ENCODE measurements at places on chromosomes 7 and 10.

DNA sequence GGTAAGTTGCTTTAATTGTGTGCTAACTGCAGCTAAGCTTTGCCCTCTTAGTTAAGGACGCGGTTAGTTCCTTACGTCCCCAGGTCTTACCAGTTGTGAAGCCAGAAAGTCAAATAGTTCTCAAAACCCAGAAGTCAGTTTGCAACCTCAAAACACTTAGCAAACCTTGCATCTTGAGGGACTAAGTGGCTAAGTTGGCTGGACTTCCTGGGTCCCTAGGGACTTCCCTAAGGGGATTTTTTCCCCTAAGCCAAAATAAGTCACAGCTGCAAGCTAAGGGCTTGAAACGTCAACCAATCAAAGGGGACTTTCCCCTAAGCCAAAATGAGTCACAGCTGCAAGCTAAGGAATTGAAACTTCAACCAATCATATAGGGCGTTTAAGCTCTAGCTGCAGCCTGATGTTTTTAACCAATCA is 36.2 kb upstream of the HECW1 start:
- peak; percentile 71 for DNase-seq

GRCh38 chr7:152556013-152556755 is 119.8 kb downstream of the XRCC2 start:
- DNase-seq, result no peak

DNA sequence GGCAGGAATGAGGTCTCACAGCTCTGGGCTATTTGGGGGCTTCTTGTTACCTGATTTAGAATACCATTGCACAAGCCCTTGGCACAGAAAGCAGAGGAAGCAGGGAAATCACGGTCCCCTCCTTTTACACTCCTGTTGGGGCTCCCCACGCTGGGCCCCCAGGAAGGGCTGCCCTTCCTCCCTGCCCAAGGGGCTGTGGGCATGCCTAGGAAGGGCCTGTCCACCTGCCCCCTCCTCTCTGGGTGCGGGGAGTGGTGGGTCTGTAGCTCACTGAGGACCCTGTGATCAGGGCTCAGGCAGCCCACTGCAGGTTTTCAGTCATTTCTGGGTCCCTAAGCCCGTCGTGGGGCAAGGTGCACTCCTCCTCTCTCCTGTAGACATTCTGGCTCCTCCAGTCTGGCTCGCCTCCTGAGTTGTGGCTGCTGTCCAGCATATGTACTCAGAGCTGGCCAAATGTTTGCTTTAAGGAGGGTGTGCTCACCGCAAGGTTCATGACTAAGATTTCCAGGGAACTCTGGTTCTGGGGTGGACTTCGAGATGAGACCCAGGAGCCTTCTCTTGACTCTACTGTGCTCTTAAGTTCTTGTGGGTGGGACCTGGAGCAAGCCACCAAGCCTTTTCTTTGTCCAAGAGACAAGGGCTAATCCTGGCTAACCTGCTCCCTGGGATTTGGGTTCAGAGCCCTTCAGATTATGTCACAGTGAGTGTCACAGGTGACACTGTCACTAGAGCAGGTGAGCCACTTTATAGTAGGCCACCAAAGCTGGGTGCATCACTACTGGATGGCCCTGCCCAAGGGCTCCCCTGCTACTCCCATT is 56.0 kb downstream of the TACR2 start:
- no peak for DNase-seq

DNA sequence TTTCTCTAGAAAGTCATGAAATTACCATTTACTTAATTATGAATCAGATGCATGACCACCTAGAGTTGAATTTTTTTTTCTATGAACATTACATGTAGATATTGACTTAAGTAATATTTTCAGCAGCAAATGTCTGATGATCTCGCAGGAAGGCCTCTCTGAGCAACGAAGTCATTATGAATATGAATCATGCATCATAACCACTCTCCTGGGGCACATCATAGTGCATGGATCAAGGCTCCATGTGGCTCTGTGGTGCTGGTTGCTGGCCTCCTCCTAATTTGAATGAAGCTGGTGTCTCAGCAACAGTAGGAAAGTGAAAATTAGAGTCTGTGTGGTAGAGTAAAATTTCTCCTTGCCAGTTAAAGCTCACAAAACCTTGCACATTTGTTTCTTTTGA is 121.4 kb upstream of the INHBA start:
- DNase-seq, result peak; percentile 83

DNA sequence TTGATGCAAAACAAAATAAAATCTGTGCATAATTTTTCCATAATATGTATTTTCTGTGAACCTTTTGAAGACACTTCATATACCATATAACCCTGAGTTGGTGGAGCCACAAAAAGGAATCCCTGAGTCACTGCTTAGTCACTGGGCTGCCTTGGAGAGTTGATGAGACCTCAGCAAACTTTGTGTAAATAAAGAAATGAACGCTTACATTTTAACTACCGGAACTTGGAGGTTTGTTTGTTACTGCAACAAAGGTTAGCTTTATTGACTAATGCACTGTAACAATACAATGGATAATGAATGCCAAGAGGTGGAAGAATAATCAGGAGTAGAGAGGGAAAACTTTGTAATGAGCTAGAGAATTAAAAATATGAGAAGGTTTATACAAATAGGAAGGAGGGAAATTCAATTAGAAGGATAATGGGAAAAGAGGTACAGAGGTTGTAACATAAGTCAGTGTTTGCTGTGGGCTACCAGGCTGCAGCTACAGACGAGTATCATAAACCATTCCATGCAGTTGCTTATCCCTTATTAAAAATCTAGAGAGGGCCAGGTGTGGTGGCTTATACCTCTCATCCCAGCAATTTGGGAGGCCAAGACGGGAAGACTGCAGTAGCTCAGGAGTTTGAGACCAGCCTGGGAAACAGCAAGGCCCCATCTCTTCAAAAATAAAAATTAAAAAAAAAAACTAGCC is 1042.1 kb downstream of the TYW1 start:
- DNase-seq, result no peak

DNA sequence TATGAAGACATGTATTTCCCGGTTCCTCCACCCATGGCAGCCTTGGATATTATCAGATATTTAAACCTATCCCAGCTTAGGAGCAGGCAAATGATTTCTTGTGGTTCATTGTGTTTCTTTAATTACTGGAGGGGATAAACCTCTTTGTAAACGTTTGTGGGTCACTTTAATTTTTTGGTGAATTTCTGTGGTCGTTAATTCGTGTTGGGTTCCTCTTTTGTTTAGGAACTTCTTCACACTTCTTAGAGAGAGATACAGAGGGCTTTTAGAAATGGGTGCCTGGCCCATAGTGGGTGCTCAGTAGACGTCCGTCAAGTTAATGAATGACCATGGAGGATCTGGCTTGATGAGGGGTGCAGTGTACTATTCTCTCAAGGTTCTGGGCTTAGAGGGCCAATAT is 27.2 kb upstream of the NUB1 start:
- no peak for DNase-seq

DNA sequence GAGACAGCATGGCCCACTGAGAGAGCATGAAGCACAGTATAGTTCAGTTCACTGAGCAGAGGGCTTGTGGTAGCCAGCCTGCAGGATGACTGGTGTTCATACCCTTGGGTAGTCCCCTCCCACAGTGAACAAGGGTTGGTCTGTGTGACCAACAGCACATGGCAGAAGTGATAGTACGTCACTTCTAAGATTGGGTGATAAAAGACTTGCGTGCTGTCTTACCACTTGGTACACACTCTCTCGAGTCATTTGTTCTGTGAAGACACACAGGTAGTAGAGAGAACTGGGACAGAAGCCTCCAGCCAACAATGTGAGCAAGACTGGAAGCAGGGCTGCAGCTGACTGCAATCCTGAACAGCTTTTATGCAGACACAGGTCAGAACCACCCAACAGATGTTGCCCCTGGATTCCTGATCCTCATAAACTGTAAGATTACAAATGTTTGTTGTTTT is 14.6 kb downstream of the EPC1 start:
- DNase-seq, result peak; percentile 59

GRCh38 chr7:2065528-2065927 is 167.2 kb downstream of the MAD1L1 start:
- DNase-seq, result no peak

GRCh38 chr7:86889501-86889900 is 170.0 kb downstream of the ELAPOR2 start:
- no peak for DNase-seq

DNA sequence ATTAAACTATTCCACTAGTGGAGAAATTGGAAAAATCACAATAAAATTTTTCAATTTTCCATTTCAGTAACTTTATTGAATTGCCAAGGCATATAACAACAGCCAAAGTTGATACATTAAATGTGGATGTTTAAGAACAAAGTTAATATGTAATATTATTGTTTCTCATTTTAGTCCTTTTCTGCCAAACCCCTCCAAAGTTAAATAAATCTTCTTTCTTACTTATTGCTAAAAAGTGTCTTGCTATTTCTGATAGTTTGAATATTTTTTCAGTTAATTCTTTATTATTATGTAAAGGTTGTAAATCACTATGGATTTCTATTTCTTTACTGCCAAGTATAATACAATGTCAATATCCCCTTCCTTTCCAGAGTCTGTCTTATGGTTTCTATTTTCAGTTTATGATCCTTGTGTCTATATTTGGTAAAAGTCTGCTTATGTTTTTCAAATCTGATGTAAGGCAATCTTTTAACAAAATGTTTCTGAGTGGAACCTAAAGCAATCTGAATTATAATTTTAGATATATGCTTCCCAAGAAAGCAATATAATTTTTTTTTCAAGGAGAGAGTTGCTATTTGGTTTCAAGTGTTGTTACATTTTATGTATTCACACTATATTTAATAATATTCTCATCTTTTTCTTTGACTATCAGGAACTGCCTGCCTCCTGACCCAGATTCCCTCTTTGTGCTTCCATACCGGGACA is 80.3 kb upstream of the RHOBTB1 start:
- no peak for DNase-seq

DNA sequence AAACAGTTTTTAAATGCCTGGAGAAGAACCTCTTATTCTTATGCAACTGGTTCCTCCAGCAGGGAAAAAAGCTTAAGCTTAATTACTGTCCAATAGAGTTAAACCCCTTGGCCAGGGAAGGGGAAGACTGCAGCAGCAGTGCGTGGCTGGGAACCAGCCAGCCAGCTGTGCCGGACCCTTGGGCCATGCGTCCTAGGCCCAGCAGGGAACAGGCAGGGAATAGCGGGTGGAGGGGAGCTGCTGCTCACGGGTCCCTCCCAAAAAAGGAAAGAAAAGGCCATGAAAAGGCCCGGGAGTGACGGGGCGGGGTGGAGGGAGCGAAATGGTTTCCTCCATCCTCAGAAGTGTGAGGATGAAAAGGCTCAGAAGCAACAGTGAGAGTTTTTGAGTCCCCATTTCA is 35.2 kb upstream of the HECW1 start:
- no peak for DNase-seq

DNA sequence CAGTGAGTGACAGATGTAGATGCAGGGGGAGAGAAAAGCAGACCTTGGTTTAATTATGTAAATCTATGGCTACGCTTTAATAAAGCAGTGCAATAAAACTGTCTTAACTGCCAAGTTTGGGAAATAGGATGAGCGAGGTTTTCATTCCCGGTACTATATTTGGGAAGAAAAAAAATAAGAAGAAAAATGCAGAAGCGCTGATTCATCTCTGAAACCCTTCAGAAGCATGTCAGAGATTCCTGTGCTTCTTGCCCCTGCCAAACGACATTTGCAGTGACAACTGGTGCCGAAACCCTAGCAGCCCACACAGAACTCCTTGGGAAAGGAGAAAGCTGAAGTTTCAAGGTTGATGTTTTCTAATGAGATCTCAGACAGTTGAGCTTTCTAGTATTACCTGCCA is 380.7 kb downstream of the REEP3 start:
- no peak for DNase-seq

- no peak for DNase-seq
Measured at GRCh38 chr10:34292194-34292565, 522.9 kb downstream of the PARD3 start.

DNA sequence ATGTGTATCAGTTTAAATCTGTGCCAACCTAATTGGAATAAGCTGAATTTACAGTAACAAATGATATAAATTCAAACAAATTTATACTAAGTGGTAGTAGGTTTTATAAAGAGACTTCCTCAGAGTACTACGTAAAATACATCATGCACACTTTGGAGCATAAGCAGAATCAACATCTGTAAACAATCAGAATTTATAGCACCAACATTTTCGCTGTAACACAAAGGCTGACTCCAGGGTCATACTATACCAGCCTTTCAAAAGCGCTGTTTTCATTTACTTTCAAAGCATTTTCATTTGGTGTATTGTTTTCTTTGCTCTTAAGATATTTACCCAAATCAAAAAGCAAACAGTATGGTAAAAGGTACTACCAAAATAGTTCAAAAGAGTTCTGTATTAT is 29.3 kb upstream of the TMEM168 start:
- DNase-seq, result no peak

DNA sequence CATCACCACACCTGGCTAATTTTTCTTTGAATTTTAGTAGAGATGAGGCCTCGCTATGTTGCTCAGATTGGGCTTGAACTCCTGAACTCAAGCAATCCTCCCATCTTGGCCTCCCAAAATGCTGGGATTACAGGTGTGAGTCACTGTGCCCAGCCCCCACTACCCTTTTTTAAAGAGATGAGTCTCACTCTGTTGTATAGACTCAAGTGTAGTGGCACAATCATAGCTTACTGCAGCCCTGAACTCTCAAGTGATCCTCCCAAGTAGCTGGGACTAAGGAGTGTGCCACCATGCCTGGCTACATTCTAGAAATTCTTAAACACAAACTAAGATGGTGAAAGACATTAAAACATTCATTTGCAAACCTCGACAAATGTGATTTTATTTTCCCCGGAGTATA is 12.6 kb downstream of the SYPL1 start:
- no peak for DNase-seq

- DNase-seq, result no peak
Measured at GRCh38 chr7:98556288-98556687, 60.8 kb upstream of the NPTX2 start.

DNA sequence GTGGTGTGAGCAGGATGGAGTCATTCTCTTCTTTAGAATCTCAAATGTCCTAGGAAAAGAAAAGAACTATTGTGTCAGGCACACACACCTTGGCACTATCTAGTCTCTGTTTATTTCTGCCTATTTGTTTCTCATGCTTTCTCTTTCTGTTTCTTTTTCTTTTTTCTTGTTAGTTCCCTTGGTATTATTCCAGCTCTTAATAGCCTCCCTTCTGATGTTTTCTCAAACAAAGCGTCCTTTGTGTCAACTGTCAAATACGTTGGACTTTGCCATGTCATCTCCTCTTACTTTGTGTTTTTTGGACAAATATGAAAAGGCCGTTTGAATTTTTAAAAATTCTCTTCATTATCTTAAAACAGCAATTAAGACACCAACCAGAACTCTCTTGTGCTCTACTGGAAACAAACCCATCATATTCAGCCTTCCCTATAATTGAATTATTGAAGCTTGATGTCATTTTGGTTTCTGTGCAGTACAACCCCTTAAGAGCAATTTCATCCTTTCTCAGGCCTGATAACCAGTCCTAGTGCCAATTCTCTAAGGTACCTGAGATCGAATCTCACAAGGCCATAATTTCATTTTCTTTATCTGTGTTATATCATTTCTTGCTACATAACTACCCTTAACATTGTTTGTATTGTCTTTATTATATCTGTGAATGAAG is 497.8 kb upstream of the NRP1 start:
- DNase-seq, result no peak

- no peak for DNase-seq
Measured at GRCh38 chr10:80614576-80615416, 77.1 kb downstream of the SH2D4B start.
